ENCODE measurements at places on chromosomes 7 and 10. TPM values are rescaled to one million over a fixed set of nuclear protein-coding genes. Genes with fewer than 3 reads are reported as not detected.

- no peak for DNase-seq
These were observed 42.8 kb downstream of the AKR1C8 start for GRCh38 chr10:5142199-5142598.

- no peak for DNase-seq
These were observed 332.5 kb upstream of the ETV1 start for GRCh38 chr7:14321947-14322346.

PRLHR gene
- not detected for total RNA-seq

DNA sequence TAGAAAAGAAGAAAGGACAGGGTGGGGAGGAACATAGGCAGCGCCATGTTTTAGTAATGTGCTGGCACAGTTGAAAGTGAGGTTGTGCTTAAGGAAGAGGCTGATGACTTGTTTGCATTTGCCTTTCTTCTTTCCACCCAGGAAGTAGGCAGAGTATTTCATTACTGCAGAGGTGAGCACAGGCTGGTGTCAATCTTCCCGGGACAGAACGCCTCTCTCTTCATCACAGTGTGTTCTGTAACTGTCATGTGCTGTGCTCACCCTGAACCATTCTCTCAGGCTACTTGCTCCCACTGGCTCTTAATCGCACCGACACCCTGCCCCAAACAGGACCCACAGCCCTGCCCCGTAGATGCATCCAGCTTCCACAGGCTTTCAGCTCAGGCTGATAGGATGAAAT is 135.8 kb upstream of the YAE1 start:
- no peak for DNase-seq

HTR7 gene
- 11.2 TPM for total RNA-seq

METTL27 gene
- total RNA-seq, result 7.7 TPM

- no peak for DNase-seq
These were observed 54.4 kb downstream of the PRKCQ start for GRCh38 chr10:6525599-6526165.

GPRIN2 gene
- total RNA-seq, result 20.9 TPM
